Activated B cell treated with CpG ODN at 0.5 μM for 24 hours (primary cell): ENCODE measurements at places on chromosomes 6 and 20.

DNA sequence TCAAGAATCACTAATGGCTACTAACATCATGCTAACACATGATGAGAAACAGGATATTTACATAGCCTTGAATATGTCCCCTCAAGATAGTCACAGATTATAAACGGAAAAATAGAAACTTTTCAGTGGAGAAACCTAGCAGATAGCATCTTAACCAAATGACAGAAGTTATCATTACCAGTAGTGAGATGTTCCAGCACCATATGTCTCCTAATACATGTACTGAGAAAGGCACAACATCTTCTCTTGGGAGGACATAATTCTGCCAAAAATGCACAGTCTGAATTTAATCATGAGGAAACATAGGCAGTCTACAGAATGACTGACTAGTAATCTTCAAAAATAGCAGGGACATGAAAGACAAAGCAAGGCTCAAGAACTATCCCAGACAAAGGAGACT lies 19.9 kb upstream of the PRIM2 start:
- no peak for DNase-seq
- H3K4me3 ChIP-seq: no peak overlapping the region
- no peak overlapping the region for H3K27ac ChIP-seq
- no peaks in the 10 kb centered on the region for H3K4me1 ChIP-seq

GRCh38 chr20:61760321-61760720 lies 305.4 kb downstream of the TAF4 start:
- DNase-seq: no peak
- H3K4me1 ChIP-seq: no peaks in the 10 kb centered on the region

DNA sequence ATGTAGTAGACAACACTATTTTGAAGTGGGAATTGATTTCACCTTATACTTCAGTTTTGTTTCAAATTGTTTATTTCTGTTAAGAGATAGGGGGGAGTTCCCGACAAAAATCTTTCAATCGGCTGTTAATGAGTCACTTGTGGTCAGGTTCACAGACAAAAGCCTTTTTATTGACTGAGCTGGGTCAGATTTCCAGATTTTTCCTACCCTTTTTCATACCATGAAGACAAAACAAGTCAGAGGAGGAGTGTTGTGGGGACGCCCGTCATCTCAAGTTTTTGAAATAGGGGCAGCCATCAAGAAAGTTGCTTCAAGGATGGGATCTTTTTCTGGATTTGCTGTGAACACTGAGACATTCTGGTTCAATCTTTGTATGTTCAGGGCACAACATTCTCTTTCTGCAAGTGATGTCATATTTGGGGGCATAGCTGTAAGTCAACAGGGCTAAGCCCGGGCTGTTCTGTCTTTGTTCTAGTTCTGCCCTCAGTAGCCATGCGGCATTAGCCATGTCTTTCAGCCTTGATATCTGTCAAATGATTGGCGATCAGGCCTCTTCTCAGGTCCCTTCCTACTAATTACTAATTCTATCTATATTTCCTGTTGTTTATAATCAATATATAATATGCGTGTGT lies 496.0 kb upstream of the MARCKS start:
- H3K27ac ChIP-seq: no peak overlapping the region
- H3K4me3 ChIP-seq: no peak overlapping the region
- H3K27me3 ChIP-seq: peaks cover 3% of the 10 kb centered on the region
- DNase-seq: no peak
- H3K36me3 ChIP-seq: no peaks in the 10 kb centered on the region
- H3K4me1 ChIP-seq: no peaks in the 10 kb centered on the region

- peaks cover 9% of the 10 kb centered on the region for H3K27me3 ChIP-seq
- peaks cover 3% of the 10 kb centered on the region for H3K36me3 ChIP-seq
- no peak overlapping the region for H3K4me3 ChIP-seq
- H3K27ac ChIP-seq: no peak overlapping the region
- no peak for DNase-seq
These were observed 58.5 kb downstream of the SUN5 start for GRCh38 chr20:32945710-32946221.

DNA sequence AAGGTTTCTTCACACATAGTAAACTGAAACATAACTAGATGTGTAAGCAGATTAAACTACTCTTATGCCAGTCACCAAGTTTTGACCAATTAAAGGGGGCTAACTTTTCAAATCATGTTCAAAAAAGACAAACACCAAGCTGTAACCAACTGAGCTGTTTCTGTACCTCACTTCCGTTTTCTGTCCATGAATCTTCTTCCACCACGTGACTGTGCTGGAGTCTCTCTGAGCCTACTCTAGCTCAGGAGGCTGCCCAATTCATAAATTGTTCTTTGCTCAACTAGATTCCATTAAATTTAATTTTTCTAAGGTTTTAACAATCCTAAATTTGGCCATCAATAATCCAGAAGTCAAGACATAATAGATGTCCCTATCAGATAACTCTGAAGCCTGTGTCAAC lies 229.4 kb downstream of the FNDC1 start:
- no peak overlapping the region for H3K27ac ChIP-seq
- DNase-seq: no peak
- H3K4me3 ChIP-seq: no peak overlapping the region
- H3K4me1 ChIP-seq: no peaks in the 10 kb centered on the region
- H3K36me3 ChIP-seq: no peaks in the 10 kb centered on the region
- H3K27me3 ChIP-seq: peaks cover 14% of the 10 kb centered on the region

GRCh38 chr6:27839626-27840475 lies 72.3 kb downstream of the OR2B2 start:
- H3K36me3 ChIP-seq: peaks cover 7% of the 10 kb centered on the region
- no peak overlapping the region for H3K27ac ChIP-seq
- peaks cover 14% of the 10 kb centered on the region for H3K4me1 ChIP-seq
- no peak for DNase-seq

- no peak for DNase-seq
- H3K36me3 ChIP-seq: no peaks in the 10 kb centered on the region
- H3K27me3 ChIP-seq: no peaks in the 10 kb centered on the region
- H3K4me3 ChIP-seq: no peak overlapping the region
- no peak overlapping the region for H3K27ac ChIP-seq
These were observed 27.5 kb upstream of the MARCKS start for GRCh38 chr6:113829696-113830045.

GRCh38 chr6:158660333-158660754 lies 10.5 kb downstream of the SYTL3 start:
- H3K4me1 ChIP-seq: peaks cover 9% of the 10 kb centered on the region
- no peaks in the 10 kb centered on the region for H3K36me3 ChIP-seq
- H3K27ac ChIP-seq: no peak overlapping the region
- peaks cover 14% of the 10 kb centered on the region for H3K27me3 ChIP-seq
- H3K4me3 ChIP-seq: no peak overlapping the region

DNA sequence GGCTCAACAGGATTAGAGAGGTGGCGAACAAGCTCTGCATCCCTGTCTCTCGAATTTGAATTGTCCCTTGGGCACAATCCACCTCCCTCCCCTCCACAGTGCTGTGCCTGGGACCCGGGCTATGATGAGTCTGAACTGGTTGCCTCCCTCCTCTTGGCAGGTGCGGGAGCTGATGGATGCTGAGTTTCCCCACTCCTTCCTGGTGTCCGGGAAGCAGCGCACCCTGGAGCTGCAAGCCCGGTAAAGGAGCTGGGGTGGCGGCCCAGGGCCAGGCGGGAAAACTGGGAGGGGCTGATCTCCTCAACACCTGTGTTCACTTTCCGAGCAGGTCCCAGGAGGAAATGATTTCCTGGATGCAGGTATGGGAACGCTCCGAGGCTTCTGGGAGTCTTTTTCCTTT lies 14.9 kb downstream of the FGD2 start:
- H3K36me3 ChIP-seq: peaks cover 92% of the 10 kb centered on the region
- no peak overlapping the region for H3K27ac ChIP-seq
- no peak for DNase-seq
- no peaks in the 10 kb centered on the region for H3K27me3 ChIP-seq

DNA sequence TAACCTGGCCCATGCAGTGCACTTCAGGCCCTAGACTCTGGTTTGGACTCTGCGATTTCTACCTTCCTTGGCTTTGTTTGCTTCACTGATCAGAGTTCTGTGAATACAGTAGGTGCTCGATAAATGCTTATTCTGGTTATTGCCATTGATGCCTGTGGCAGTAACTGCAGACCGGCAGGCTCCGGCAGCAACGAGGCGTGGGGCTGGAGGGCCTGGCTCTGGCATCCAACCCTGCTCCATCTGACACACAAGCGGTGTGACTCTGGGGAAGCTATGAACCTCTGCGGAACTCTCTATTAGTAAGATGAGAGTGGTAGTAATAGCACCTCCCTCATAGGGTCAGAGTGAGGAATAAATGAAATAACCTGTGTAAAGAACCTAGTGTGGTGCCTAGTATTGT lies 66.1 kb downstream of the PLG start:
- no peak overlapping the region for H3K4me3 ChIP-seq
- H3K27ac ChIP-seq: no peak overlapping the region
- H3K36me3 ChIP-seq: no peaks in the 10 kb centered on the region
- H3K4me1 ChIP-seq: peaks cover 8% of the 10 kb centered on the region
- DNase-seq: no peak

DNA sequence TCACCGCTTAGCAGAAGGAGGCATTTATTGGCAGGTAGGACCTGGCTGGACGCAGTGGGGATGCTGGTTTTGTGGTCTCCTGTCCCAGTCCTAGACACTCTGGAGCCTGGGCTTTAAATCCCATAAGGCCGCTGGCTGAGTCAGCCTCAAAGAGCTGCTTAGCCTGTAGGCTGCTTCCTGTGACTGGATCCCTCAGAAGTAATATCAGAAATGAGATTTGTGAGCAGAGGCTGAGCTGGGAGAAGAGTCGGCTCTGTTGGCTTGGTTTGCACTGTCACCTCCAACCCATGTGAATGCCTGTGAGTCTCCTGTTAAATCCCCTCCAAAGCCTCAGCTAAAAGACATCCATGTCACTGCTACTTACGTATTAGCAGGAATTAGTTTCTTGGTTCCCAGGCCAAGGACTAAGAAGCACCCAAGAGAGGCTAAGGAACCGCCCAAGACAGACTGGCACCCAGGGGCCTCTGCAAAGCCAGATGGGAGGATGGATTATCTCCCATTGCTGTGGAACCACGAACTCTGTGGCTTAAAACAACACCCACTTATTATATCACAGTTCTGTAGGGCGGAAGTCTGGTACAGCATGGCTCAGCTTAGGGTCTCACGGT lies 289.4 kb downstream of the CDC5L start:
- no peak overlapping the region for H3K4me3 ChIP-seq
- no peak overlapping the region for H3K27ac ChIP-seq
- H3K36me3 ChIP-seq: no peaks in the 10 kb centered on the region
- H3K27me3 ChIP-seq: peaks cover 15% of the 10 kb centered on the region
- no peaks in the 10 kb centered on the region for H3K4me1 ChIP-seq

- no peak overlapping the region for H3K27ac ChIP-seq
- no peak overlapping the region for H3K4me3 ChIP-seq
- H3K27me3 ChIP-seq: no peaks in the 10 kb centered on the region
- no peaks in the 10 kb centered on the region for H3K4me1 ChIP-seq
- H3K36me3 ChIP-seq: no peaks in the 10 kb centered on the region
These were observed 312.5 kb upstream of the PLCB4 start for GRCh38 chr20:8756410-8756809.

DNA sequence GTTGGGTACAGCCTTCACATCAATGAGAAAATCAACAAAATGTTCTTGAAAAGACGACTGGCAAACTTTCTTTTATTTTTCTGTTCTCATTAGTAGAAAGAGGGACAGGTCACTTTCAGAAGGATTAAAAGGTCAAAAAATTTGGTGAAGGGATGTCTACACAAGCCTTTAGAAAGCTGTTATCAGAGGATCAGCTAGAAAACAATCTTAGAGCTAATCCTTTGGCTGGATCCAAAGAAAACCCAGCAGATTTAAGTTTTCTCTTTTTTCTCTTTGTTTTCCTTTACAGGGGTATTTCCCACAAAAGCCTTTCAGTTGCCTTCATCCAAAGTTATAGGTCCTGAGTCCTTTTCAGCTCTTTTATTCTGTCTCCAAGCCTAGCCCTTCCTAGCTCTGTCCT lies 57.3 kb upstream of the EDN1 start:
- H3K27ac ChIP-seq: no peak overlapping the region
- no peak for DNase-seq

DNA sequence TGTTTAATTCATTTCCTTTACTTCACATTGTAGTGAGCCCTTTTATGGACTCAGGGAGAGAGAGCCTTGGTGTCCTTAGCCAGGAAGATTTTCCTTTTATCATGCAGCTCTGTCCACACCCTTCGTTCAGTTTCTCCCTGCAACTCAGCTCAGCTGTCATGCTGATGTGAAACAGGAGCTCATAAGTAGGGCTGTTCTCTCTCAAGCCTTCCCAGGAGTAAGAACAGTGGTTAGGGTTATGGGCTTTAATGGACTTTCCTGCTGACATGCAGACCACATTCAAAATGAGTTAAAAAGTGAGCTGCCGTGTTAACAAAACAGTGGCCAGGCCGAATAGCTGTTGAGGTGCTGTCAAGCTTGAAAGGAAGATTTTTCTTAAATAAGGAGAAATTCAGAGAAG lies 104.1 kb downstream of the BCKDHB start:
- H3K27ac ChIP-seq: no peak overlapping the region
- H3K36me3 ChIP-seq: peaks cover 10% of the 10 kb centered on the region
- no peak overlapping the region for H3K4me3 ChIP-seq
- no peak for DNase-seq
- H3K27me3 ChIP-seq: no peaks in the 10 kb centered on the region
- no peaks in the 10 kb centered on the region for H3K4me1 ChIP-seq
